ENCODE measurements at places on chromosomes 6 and 20.

DNA sequence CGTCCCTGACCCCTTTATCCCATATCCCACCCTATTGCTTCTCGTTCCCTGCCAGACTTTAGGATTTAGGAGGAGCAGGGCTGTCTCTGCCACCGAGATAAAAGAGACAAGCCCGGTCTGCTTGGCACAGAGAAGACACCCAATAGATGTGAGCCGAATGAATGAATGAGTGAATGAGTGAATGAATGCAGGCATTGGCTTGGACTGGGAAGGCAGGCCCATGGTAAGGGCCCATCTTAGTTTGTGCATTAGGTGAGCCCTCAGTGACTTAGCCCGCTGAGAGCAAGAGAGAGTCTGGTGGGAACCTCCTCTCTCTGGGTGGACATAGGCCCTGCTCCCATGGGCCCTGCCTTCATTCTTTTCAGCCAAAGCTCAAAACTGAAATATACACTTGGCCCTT, 879 bp upstream of the BPIFB6 start:
- no peak for DNase-seq

- no peak for DNase-seq
Measured at GRCh38 chr6:139883776-139884175, 509.3 kb upstream of the CITED2 start.

DNA sequence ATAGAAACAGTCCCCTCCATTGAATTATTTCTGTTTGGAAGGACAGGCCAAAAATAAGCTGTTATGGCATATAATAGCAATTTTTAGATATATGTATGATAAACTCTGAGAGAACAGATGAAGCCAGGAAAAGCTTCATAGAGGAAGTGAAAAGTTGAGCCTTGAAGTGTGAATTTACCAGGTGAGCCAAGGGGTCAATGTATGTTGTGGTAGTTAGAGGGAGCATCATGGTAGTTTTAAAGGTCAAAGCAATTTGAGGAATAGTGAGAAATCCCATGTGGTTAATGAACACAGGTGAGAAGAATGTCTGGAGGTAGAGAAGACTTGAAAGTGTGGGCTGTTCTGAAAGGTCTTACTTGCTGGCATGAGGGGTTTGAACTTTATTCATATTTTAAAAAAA, 47.0 kb downstream of the COL19A1 start:
- DNase-seq, result no peak

DNA sequence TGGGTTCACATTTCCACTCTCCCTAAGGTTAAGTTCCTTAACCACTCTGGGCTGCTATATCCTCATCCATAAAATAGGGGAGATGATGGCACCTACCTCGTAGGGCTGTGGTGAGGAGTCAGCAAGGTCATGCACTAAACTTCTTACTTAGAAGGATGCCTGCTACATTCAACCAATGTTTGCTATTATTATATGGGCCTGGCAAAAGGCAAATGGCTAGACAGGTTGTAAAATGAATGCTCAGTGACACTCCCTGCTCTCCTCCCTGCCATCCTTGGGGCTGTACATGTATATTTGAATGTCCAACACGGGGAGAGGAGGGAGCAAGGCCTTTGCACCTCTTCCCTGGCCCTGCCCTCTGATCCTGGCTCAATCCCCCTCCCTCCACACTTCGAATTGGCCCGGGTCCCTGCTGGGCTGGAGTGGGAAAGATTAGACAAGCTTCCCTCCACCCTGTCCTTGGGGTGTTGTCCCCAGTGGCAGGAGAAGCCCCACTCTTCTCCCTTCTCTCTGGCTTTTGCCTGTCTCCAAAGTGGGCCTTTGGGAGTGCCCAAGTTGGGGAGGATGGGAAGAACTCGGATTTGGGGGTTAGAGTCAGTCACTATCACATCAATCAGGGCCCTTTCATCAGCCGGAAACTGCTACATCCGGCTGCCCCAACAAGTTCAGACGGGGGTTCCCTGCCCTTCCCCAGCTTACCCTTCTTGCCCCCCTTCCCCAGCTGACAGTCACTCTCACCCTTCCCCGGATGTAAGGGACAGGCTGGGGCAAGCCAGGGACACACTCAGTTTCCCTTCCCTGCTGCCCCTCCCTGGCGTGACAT, 36.3 kb upstream of the VEGFA start:
- DNase-seq, result peak; percentile 24

GRCh38 chr6:26592649-26593048, 4.1 kb upstream of the ABT1 start:
- DNase-seq, result no peak

- DNase-seq, result no peak
Measured at GRCh38 chr20:51321343-51322163, 221.0 kb downstream of the NFATC2 start.

GRCh38 chr6:107657755-107658461, 166.2 kb downstream of the SCML4 start:
- peak; percentile 32 for DNase-seq

DNA sequence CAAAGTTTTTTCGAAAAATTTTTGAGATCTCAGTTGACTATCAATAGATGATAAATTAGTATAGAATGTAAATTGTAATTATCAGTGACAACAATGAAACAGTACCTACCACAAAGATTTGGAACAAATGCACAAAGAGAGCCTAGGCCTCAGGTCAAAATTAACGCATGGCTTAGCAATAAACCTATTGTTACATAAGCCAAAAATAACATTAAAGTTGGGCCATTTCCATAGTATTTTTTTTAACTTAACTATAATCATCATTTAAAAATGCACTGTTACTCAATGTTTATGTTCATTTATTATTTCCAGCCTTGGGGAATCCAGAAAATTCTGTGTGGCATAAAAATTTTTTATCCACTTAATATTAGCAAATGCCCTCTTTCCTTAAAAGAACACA, 117.0 kb downstream of the EPB41L2 start:
- DNase-seq, result no peak

Data from CD4-positive, alpha-beta T cell treated with Interleukin-15 for 4 hours (primary cell).